ENCODE measurements at places on chromosomes 3 and 15. TPM values are rescaled to one million over a fixed set of nuclear protein-coding genes. Genes with fewer than 3 reads are reported as not detected.

Gene TEX9
- 0.16 TPM for total RNA-seq

Gene TGM4
- not detected for total RNA-seq

Gene SEMA3F
- total RNA-seq = 6.5 TPM

Gene PCSK6
- total RNA-seq = 12.6 TPM

Gene HTR3E
- total RNA-seq = not detected

Gene AGBL1
- not detected for total RNA-seq

Gene BTLA
- not detected for total RNA-seq

Gene TMCO5A
- not detected for total RNA-seq

Gene KCNMB2
- not detected for total RNA-seq

Gene FETUB
- total RNA-seq = not detected

Gene SLC25A26
- total RNA-seq = 18.0 TPM

Gene PEX5L
- total RNA-seq = not detected

Gene SERPINI2
- not detected for total RNA-seq

Gene SLC12A6
- 9.9 TPM for total RNA-seq

Gene ZNF620
- total RNA-seq = 0.72 TPM

Gene TSEN2
- total RNA-seq = 6.2 TPM

Gene MYD88
- total RNA-seq = 29.2 TPM

Gene GPR15
- total RNA-seq = not detected

Gene CYP1A1
- total RNA-seq = 2.1 TPM

Gene CCRL2
- 3.6 TPM for total RNA-seq

Gene SKOR1
- not detected for total RNA-seq

Gene KBTBD13
- not detected for total RNA-seq

Gene ABHD10
- 18.4 TPM for total RNA-seq

Gene CELF6
- not detected for total RNA-seq

Data from cardiac atrium fibroblast (primary cell).